Tibial artery (tissue), 4 donors: ENCODE measurements at places on chromosomes 7 and 10.

DNA sequence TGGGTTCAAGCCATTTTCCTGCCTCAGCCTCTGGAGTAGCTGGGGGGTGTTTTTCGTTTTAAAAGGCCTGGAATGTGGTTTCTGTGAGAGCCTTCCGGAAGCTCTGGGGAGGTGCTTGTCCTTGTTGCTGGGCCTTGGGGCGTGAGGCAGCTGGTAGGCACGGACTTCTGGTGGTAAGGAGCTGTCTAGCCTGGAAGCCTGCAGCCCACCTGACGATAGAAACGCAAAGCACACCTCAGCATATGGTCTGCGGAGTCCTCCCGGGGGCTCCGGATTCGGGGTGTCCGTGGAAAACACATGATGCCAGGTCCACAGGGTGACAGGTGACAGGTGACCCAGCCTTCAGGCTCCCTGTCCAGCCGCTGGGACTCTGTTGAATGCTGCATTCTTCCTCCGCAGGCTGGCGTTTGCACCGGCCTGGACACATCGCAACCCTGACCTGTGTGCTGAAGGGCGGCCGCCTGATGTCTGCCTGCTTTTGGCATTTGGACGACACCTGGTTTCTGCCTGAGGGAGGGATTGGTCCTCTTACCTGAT is 37.3 kb downstream of the INPP5A start:
- H3K27ac ChIP-seq, result no peak overlapping the region
- DNase-seq, result no peak
- peak overlapping the region; percentile 5 for H3K4me3 ChIP-seq
- no peaks in the 10 kb centered on the region for H3K27me3 ChIP-seq
- no peaks in the 10 kb centered on the region for H3K36me3 ChIP-seq
- H3K4me1 ChIP-seq, result peaks cover 15% of the 10 kb centered on the region

DNA sequence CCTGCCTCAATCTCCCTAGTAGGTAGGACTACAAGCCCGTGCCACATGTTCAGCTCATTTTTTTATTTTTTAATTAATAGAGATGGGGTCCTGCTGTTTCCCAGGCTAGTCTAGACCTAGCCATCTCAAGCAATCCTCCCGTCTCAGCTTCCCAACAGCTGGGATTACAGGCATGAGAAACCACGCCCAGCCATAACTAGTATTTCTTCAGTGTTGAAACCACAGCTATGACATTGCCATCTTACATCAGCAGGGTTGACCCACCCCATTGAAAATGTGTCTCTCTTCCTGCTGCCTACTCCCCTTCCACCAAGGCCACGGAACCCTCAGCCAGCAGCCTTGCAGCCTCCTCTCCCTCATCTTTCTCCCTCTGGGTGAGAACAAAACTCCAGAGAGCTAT is 62.1 kb upstream of the ZNF746 start:
- no peak overlapping the region for H3K27ac ChIP-seq
- peaks cover 33% of the 10 kb centered on the region for H3K36me3 ChIP-seq
- no peaks in the 10 kb centered on the region for H3K27me3 ChIP-seq
- H3K4me3 ChIP-seq, result no peak overlapping the region

GRCh38 chr10:61961278-61961677 is 59.8 kb downstream of the ARID5B start:
- H3K4me3 ChIP-seq, result no peak overlapping the region
- no peaks in the 10 kb centered on the region for H3K36me3 ChIP-seq
- H3K27ac ChIP-seq, result peak overlapping the region; percentile 20
- no peaks in the 10 kb centered on the region for H3K27me3 ChIP-seq
- no peaks in the 10 kb centered on the region for H3K4me1 ChIP-seq
- no peak for DNase-seq

- DNase-seq, result no peak
- no peak overlapping the region for H3K27ac ChIP-seq
- no peaks in the 10 kb centered on the region for H3K4me1 ChIP-seq
Observed at GRCh38 chr7:104341546-104341945, 13.1 kb downstream of the LHFPL3 start.

GRCh38 chr7:24825931-24826661 is 68.8 kb upstream of the GSDME start:
- H3K27me3 ChIP-seq, result no peaks in the 10 kb centered on the region
- H3K4me1 ChIP-seq, result peaks cover 18% of the 10 kb centered on the region
- no peak overlapping the region for H3K27ac ChIP-seq
- no peaks in the 10 kb centered on the region for H3K36me3 ChIP-seq

DNA sequence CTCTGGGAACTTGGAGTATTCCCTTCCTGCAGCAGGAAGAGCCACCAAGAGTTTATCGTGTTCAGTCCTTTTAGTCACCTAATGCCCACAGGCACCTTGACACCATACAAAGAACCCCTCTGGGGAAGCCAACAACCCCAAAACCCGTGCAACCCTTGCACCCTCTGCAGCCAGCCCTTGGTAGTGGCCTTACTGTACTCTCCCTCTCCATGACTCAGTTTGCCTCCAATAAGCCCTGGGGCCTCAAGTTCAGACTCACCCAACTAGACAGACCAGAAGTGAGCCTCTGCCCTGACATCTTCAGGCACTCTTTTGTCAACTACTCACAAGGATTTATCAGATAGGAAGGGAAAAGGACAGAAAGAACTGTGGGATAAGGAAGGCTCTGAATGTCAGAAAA is 30.9 kb downstream of the KCNMA1 start:
- H3K4me1 ChIP-seq, result peaks cover 63% of the 10 kb centered on the region
- H3K27me3 ChIP-seq, result no peaks in the 10 kb centered on the region
- H3K4me3 ChIP-seq, result no peak overlapping the region
- no peak for DNase-seq
- H3K27ac ChIP-seq, result no peak overlapping the region

- no peaks in the 10 kb centered on the region for H3K36me3 ChIP-seq
- DNase-seq, result peak; percentile 64
- H3K4me1 ChIP-seq, result no peaks in the 10 kb centered on the region
- no peak overlapping the region for H3K4me3 ChIP-seq
Observed at GRCh38 chr7:50497968-50498367, 47.8 kb upstream of the FIGNL1 start.

- H3K4me3 ChIP-seq, result no peak overlapping the region
- peaks cover 13% of the 10 kb centered on the region for H3K4me1 ChIP-seq
- no peak overlapping the region for H3K27ac ChIP-seq
- H3K36me3 ChIP-seq, result no peaks in the 10 kb centered on the region
- DNase-seq, result no peak
Observed at GRCh38 chr7:137816696-137817320, 30.0 kb downstream of the DGKI start.

GRCh38 chr10:129055225-129055624 is 411.8 kb upstream of the MGMT start:
- H3K4me3 ChIP-seq, result no peak overlapping the region
- peak; percentile 24 for DNase-seq
- H3K36me3 ChIP-seq, result no peaks in the 10 kb centered on the region
- no peaks in the 10 kb centered on the region for H3K27me3 ChIP-seq
- no peaks in the 10 kb centered on the region for H3K4me1 ChIP-seq

DNA sequence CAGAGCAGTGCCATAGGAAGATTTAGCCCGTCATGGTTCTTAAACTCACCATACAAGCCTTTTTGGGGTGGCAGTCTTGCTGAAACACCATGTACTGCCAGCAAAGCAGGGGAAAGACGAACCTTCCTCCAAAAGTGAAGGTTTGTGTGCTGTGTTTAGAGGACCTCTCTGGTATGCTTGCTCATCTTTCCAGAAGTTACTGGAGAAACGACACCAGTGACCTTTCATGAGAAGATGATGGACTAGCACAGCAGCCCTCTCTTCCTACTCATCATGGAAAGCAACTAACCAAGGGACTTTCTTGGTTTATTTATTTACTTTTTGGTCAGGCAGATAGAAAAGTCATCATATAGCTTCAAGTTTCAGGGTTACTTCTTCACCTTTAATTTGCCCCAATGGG is 247.4 kb downstream of the PTEN start:
- peak overlapping the region; percentile 51 for H3K27ac ChIP-seq
- H3K4me1 ChIP-seq, result peaks cover 24% of the 10 kb centered on the region
- H3K27me3 ChIP-seq, result no peaks in the 10 kb centered on the region
- H3K4me3 ChIP-seq, result no peak overlapping the region
- no peaks in the 10 kb centered on the region for H3K36me3 ChIP-seq
- DNase-seq, result no peak

DNA sequence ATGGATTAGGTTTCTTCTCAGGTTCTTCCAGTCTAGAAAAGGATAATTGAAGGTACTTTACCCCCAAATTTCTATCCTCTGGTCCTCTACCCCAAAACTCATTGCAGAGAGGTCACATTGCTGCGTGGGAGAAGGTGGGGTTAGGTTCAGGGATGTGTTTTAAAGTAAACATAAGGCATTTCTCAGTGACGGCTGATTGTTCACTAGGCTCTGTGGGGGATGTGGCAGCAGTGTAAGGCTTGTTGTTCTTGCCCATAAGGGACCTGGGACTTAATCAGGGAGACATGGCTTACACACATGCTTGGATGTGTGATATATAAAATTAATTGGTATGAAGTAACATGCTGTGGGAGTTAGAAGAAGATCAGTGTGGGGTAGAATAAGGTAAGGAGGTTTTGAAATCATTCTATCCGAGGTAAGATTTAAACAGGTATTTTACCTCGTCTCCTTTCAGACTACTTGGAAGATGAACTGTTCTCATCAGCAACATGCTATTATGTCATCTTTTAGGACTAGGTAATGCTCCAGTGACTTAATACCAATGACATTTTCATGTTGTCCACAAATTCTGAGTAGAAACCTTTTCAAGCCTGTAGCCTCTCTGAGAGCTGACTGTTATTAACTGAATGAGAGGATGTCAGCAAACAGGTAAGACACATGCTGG is 6.6 kb downstream of the CCDC126 start:
- no peak overlapping the region for H3K4me3 ChIP-seq
- H3K4me1 ChIP-seq, result peaks cover 22% of the 10 kb centered on the region
- H3K36me3 ChIP-seq, result no peaks in the 10 kb centered on the region
- no peaks in the 10 kb centered on the region for H3K27me3 ChIP-seq

- H3K4me3 ChIP-seq, result no peak overlapping the region
- peaks cover 11% of the 10 kb centered on the region for H3K36me3 ChIP-seq
- no peak for DNase-seq
- no peak overlapping the region for H3K27ac ChIP-seq
- no peaks in the 10 kb centered on the region for H3K27me3 ChIP-seq
Observed at GRCh38 chr7:2573761-2574160, 15.0 kb downstream of the IQCE start.

- no peak overlapping the region for H3K27ac ChIP-seq
- no peak for DNase-seq
- no peak overlapping the region for H3K4me3 ChIP-seq
- no peaks in the 10 kb centered on the region for H3K36me3 ChIP-seq
Observed at GRCh38 chr7:75725306-75725705, 13.4 kb downstream of the HIP1 start.

GRCh38 chr7:104267701-104268368 is 60.0 kb upstream of the ORC5 start:
- no peaks in the 10 kb centered on the region for H3K4me1 ChIP-seq
- DNase-seq, result no peak
- H3K27ac ChIP-seq, result no peak overlapping the region
- no peaks in the 10 kb centered on the region for H3K36me3 ChIP-seq

DNA sequence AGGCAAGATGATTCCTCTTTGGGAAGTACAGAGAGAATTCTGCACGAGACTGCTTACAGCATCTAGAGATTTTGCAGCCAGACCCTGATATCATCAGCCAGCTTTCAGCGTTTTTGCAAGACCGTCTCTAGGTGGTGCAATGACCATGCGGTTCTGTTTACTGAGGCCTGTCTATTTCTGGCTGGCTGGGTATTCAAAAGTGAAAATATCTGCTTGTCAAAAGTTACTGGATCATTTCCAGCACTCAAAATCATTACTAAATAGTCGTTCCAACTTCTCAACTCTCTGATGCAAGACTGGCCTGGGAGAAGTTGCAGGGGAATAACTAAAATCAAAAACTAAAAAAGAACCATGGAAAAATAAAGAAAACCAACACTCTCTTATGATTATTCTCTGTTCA is 240.1 kb downstream of the ELMO1 start:
- peak overlapping the region; percentile 79 for H3K27ac ChIP-seq
- no peaks in the 10 kb centered on the region for H3K27me3 ChIP-seq
- H3K36me3 ChIP-seq, result no peaks in the 10 kb centered on the region
- H3K4me3 ChIP-seq, result no peak overlapping the region
- H3K4me1 ChIP-seq, result peaks cover 24% of the 10 kb centered on the region
- peak; percentile 90 for DNase-seq

- no peak overlapping the region for H3K27ac ChIP-seq
- no peaks in the 10 kb centered on the region for H3K4me1 ChIP-seq
- H3K36me3 ChIP-seq, result peaks cover 97% of the 10 kb centered on the region
- H3K4me3 ChIP-seq, result no peak overlapping the region
Observed at GRCh38 chr7:100061518-100062193, 12.1 kb downstream of the ZSCAN21 start.

DNA sequence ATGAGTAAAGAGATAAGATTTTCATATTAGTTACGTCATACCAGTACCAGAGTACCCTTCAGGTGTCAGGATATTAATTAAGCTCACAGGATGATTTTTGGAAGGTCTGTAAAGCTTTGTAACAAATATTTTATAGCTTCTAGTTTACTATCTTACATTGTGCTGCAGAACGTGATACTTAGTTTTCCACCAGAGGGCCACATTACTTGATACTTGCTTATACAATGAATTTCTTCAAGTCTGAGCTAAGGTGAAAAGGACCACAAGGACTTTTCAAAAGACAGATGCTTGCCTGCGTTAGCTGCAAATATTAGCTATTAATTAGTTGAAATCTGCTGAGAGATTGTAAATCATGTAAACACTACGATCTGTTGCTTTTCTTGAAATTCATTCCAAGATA is 12.2 kb downstream of the FOXP2 start:
- no peaks in the 10 kb centered on the region for H3K27me3 ChIP-seq
- no peak overlapping the region for H3K4me3 ChIP-seq
- H3K4me1 ChIP-seq, result no peaks in the 10 kb centered on the region
- no peak for DNase-seq

DNA sequence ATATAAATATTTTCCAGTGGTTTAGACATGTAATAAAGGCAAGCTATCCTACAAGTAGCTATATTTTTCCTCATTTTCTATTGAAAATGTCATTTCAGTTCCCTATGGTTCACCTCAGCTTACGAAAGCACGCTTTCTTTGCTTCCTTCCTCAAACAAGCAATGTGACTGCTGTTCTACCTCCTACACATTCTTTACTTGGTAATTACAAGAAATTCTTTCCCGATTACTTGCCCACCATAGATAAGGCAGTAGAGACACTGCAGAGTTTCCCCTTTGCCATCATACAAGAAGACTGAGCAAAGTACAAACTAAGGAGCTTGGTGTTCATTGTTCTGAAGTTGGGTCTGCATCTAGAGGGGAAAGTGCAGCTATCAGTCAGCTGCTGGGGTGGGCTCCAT is 249.4 kb downstream of the CRPPA start:
- H3K36me3 ChIP-seq, result no peaks in the 10 kb centered on the region
- H3K27ac ChIP-seq, result no peak overlapping the region
- DNase-seq, result no peak
- H3K27me3 ChIP-seq, result no peaks in the 10 kb centered on the region
- H3K4me1 ChIP-seq, result no peaks in the 10 kb centered on the region
